Psoas muscle (tissue), 8 donors: ENCODE measurements at places on chromosomes 16 and 17. TPM values are rescaled to one million over a fixed set of nuclear protein-coding genes. Genes with fewer than 3 reads are reported as not detected.

PDILT gene
- total RNA-seq = not detected

GRCh38 chr17:60899115-60899514 lies 221.5 kb downstream of the BCAS3 start:
- no peak for DNase-seq

GRCh38 chr17:26809033-26809432 lies 484.9 kb upstream of the WSB1 start:
- no peak for DNase-seq

DNA sequence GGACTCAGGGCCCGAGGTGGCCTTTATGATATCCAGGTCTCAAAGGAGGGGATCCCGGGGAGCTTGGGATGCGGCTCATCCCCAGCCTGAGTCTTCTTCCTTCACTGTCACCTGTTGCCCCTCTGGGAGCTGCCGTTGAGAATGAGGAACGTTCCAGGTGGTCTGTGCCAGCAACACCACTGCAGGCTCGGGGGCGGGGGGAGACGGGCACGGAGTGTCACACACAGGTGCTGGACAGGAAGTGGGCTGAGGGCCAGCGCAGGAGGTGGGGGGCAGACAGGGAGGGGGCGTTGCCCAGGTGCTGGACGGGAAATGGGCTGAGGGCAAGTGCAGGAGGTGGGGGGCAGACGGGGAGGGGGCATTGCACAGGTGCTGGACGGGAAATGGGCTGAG lies 28.2 kb downstream of the METRNL start:
- DNase-seq = no peak

- no peak for DNase-seq
Measured at GRCh38 chr16:52567193-52567592, 20.2 kb upstream of the TOX3 start.

TCF25 gene
- total RNA-seq = 89.9 TPM

FOXN1 gene
- total RNA-seq = not detected

- peak; percentile 12 for DNase-seq
Measured at GRCh38 chr17:7224661-7225111, 4.9 kb downstream of the ACADVL start.

DNA sequence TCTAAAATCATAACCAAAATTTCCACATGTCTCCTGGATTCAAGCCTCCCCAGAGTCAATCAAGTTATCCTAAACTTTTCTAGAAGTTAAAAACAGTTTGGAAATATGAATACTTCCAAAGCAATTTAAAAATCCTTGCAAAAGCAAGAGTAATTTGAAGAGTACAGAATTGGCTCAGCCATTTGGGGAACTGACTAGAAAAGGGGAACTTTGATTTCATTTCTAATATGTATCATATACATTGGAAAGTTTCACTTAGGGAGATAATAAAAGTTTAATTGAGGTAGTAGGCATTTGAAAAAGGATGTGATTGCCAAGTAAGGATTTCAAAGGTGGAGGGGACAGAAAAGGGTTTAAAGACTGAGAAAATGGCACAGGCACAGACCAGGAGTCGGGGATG lies 9.0 kb upstream of the SLFN12L start:
- DNase-seq = no peak

CCDC144A gene
- 0.05 TPM for total RNA-seq

DNA sequence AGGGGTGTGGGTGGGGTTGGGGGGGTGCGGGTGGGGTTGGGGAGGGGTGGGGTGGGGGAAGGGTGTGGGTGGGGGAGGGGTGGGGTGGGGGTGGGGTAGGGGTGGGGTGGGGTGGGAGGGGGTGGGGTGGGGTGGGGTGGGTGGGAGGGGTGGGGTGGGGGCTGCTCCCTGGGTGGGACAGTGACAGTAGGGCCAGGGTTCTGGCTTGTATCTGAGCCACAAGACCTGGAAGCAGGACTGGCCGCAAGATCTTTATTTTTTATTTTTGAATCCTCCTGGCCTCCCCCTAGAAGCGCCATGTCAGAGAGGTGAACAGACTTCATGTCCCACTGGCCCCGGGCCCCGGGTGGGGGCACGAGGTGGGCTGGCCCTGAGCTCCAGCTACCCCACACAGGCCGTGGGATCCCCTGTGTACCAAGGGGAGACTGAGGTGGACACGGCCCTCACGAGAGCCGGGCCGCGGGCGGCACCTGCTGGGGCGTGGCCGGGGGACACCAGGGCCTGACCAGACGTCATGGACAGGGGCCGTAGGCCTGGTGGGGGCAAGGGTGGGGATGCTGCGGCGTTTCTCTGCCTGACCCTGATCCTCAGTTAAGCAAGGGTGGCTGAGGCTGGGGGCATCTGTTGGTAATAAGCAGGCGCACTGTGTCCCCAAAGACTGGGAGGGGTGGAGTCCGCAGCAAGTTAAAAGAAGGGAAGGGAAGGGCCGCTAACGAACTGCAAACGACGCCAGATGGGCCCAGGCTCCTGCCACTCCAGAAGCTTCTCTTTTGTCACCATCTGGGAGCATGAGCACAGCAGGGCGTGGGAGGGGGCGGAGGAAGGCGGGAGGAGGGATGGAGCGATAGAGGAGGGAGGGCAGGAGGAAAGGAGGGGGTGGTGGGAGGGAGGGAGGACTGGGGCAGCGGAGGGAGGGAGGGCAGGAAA lies 22.3 kb upstream of the PABPN1L start:
- no peak for DNase-seq

DNA sequence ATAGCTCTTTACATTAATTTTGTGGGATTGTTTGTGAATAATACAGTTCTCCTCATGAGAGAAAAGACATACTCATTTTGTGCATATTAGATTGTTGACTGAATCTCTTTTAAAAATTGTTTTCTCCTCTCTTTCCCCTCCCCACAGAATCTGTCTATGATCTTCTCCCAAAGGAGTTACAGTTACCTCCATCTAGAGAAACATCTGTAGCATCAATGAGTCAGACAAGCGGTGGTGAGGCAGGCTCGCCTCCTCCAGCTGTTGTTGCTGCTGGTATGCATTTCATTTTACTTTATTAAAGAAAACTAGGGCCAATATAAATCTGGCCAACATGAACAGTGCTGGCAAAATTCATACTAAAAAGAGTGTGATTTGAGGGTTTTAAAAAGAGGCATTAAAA lies 60.5 kb downstream of the NFAT5 start:
- no peak for DNase-seq

DNA sequence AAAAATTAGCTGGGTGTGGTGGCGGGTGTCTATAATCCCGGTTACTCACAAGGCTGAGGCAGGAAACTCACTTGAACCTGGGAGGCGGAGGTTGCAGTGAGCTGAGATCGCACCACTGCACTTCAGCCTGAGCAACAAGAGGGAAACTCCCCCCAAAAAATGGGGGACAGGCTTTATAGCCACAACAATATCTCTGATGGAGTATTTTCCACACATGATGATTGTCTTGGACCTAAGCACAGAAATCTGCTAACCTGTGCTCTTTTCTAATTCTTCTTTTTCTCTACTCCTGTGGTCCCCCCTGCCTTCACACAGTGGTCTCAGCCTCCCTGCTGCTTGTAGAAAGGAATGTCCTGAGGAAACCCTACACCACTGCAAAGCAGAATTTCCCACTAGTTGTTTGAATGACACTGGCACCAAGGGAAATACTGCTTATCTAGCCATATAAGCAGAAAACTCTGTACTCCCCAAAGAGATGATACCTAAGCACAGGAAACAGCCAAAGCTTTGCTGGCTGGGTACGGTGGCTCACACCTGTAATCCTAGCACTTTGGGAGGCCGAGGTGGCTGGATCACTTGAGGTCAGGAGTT lies 117.6 kb downstream of the USP31 start:
- no peak for DNase-seq

GRCh38 chr16:13111747-13112146 lies 210.3 kb downstream of the SHISA9 start:
- no peak for DNase-seq

DNA sequence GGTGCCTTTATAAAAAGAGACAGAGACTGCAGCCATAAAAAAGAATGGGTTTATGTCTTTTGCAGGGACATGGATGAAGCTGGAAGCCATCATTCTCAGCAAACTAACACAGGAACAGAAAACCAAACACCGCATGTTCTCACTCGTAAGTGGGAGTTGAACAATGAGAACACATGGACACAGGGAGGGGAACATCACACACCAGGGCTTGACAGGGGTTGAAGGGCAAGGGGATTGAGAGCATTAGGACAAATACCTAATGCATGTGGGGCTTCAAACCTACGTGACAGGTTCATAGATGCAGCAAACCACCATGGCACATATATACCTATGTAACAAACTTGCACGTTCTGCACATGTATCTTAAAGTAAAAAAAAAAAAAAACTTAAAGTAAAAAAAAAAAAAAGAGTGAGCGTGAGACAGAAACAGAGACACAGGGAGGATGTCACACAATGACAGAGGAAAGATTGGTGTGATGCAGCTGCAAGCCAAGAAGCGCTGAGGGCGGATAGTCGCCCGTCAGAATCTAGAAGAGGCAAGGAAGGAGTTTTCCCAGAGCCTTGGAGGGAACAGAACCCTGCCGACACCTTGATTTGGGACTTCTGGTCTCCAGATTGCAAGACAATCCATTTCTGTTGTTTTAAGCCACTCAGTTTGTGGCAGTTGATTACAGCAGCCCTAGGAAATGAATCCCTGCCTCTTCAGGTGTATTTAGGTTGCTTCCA lies 27.4 kb upstream of the TNS4 start:
- no peak for DNase-seq

BEAN1 gene
- total RNA-seq = not detected

DNA sequence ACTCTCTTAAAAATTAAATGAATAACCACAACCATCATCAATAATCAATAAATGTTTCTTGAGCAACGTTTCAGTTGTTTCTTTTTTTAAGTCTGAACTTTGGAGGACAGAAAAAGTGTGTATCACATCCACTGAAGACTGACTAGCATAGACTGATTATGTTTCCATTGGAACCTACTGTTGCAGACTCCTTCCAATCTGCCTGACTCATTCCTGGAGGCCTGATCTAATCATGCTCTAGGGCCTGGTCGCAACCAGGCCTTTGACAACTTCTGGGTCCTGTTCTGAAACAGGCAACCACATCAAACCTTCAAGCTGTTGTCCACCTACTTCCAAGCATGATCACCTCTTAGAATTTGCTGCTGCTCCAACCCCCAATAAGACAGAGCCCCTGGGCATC lies 109.2 kb upstream of the NUDT7 start:
- no peak for DNase-seq

CDH11 gene
- total RNA-seq = 3.2 TPM

GRCh38 chr17:72388765-72389473 lies 268.1 kb downstream of the SOX9 start:
- no peak for DNase-seq

GRCh38 chr16:77308163-77308561 lies 109.0 kb downstream of the SYCE1L start:
- no peak for DNase-seq

- no peak for DNase-seq
Measured at GRCh38 chr17:45127207-45127547, 5.1 kb downstream of the PLCD3 start.

- peak; percentile 79 for DNase-seq
Measured at GRCh38 chr17:8173056-8173870, 2.9 kb downstream of the TMEM107 start.

GRCh38 chr17:57341611-57342540 lies 85.6 kb downstream of the MSI2 start:
- no peak for DNase-seq

NUPR1 gene
- 23.7 TPM for total RNA-seq

DNA sequence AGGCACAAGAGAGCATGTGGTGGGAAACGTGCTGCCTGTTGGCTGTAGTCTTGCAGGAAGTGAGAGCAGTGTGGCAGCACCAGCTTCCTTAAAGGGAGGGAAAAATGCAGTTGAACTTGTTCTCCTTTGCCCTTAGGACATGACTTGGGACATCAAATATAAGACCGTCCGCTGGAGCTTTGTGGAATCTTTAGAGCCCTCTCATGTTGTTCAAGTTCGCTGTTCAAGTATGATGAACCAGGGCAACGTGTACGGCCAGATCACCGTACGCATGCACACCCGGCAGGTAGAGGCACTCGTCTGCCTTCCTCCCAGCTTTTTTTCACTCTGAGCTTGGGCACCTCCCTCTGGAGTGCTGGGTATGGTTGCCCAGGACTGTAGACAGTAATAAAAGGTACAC lies 23.3 kb downstream of the GPR179 start:
- DNase-seq = no peak

GRCh38 chr17:48228720-48229119 lies 121.2 kb downstream of the SNX11 start:
- no peak for DNase-seq

HEATR9 gene
- not detected for total RNA-seq

DNA sequence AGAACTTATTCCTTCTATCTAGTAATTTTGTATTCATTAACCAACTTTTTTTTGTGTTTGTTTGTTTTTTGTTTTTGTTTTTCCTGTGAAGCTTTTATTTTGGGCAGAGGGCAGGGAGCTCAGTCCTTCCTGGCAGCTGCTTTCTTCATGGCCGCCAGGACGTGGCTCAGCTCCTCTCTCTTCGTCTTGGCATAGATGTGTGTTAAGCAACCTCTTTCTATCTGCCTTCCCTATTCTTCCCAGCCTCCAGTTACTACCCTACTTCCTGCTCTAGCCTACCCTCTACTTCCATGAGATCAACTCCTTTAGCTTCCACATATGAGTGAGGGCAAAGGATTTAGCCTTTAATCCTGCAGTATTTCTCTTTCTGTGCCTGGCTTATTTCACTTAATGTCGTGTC lies 8.2 kb upstream of the BRD7 start:
- no peak for DNase-seq

DNA sequence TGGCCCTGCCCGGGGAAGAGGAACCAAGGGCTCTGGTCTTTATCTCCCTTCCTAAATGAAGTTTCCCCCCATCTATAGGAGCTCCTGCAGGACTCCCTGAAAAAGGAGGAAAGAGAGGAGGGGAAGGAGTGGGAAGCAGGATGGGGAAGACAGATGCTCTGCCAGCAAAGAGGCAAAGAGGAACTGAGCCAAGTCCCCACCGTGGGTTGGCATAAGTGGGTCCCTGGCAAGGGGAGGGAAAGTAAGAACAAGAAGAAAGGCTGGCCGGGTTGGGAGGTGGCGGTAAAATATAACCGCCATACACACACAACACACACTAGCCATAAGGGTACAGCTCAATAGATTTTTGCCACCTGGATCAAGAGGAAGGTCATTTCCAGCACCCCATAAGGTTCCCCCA lies 6.1 kb upstream of the EIF1 start:
- peak; percentile 14 for DNase-seq

- peak; percentile 30 for DNase-seq
Measured at GRCh38 chr17:17538417-17539391, 42.5 kb upstream of the RASD1 start.

ABCC12 gene
- total RNA-seq = 0.23 TPM

GRCh38 chr17:7611635-7612293 lies 2.9 kb downstream of the FXR2 start:
- no peak for DNase-seq

- no peak for DNase-seq
Measured at GRCh38 chr16:86338403-86339115, 171.8 kb upstream of the FOXF1 start.

TNFSF13 gene
- total RNA-seq = 4.0 TPM
